ENCODE measurements at places on chromosomes 2 and 18.
A peak's percentile ranks its signal among the peaks of the same experiment; 100 is the strongest.

DNA sequence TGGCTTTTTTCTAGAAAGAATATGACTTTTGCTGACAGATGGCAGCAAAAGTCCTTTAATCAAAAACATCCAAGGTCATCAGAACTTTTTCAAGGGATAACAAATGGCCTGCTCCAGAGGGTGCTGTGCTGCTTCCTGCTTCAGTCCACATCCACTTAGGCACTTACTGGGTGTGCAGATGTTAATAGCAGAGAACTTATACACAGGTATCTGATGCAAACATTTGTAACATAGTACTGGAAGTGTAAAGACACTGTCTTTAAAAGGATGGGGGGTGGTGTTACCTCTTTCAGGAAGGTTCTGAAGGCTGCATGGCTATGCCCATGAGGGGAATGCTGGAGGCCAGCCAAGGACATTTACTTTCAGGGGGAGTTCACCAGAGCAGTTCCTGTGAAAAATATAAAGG, 5.5 kb downstream of the HOXD8 start:
- H3K36me3 ChIP-seq, result no peaks in the 10 kb centered on the region
- no peak for DNase-seq
- no peak overlapping the region for H3K4me3 ChIP-seq
- H3K27me3 ChIP-seq, result peaks cover 58% of the 10 kb centered on the region

DNA sequence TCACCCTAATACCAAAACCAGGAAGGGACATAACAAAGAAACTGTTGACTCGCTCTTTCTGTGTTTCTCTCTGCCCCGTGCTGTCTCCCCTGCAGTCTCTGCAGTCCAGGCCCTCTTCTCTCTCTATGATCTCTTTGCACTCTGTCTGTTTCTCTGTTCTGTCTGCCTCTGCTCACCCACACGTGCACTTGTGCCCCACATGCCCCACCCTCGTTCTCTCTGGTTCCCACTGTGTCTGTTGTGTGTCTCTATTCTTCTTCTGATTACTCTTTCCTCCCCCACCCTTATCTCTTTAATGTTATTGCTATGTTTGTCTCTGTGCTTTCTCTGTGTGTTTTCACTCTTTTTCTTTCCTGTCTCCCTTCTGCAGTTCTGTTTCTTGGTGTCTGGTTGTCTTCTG, 54.0 kb downstream of the NAT8 start:
- H3K4me1 ChIP-seq, result no peaks in the 10 kb centered on the region
- no peak overlapping the region for H3K4me3 ChIP-seq
- H3K36me3 ChIP-seq, result no peaks in the 10 kb centered on the region
- H3K27ac ChIP-seq, result no peak overlapping the region
- DNase-seq, result no peak

DNA sequence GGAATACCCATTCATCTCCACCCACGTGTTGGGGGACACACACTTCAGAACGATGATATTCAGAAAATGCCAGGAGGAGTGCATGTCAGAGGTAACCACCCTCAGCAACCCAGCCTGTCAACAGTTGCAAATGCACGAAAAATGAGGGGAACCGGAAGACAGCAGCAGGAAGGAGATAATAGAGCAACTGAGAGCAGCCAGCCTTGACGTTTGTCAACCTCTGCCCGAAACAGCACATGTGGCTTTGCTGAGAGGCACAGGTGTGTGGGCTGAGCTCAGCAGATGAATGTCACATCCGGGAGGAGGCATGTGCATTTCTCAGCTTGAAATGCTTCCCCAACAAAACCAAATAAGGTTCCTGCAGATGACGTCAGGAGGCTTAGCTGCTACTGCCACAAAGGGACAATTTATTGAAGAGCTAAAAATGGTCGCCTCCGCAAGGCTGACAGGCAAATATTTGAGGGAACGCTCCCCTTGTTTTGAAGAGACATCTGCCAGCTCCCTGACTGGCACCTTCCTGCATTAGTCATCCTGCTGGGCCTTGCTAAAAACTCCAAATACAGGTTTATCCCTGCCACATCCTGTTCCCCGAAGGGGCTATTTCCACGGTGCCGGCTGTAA, 419.0 kb downstream of the NBAS start:
- H3K4me1 ChIP-seq, result peaks cover 10% of the 10 kb centered on the region
- H3K36me3 ChIP-seq, result no peaks in the 10 kb centered on the region
- DNase-seq, result peak; percentile 87
- H3K27me3 ChIP-seq, result peaks cover 4% of the 10 kb centered on the region

DNA sequence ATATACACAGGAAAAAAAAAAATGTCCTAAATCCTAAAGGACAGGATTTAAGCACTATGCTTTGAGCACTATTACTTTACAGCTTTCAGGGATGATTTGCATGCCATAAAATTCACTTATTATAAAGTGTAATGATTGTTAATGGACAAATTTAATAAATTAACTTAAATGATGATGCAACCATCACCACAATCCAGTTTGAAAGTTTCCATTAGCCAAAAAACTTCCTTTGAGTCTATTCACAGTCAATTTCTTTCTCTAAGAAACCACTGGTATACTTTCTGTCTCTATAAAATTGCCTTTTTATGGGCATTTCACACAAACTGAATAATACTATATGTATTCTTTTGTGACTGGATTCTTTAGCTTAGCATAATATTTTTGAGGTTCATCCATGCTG, 111.1 kb upstream of the RIOK3 start:
- H3K27me3 ChIP-seq, result no peaks in the 10 kb centered on the region
- no peaks in the 10 kb centered on the region for H3K36me3 ChIP-seq
- no peak overlapping the region for H3K27ac ChIP-seq
- no peak for DNase-seq
- no peaks in the 10 kb centered on the region for H3K4me1 ChIP-seq

GRCh38 chr2:105718846-105719481, 25.7 kb upstream of the NCK2 start:
- H3K36me3 ChIP-seq, result no peaks in the 10 kb centered on the region
- H3K4me3 ChIP-seq, result no peak overlapping the region
- no peak overlapping the region for H3K27ac ChIP-seq
- H3K4me1 ChIP-seq, result no peaks in the 10 kb centered on the region
- DNase-seq, result no peak

DNA sequence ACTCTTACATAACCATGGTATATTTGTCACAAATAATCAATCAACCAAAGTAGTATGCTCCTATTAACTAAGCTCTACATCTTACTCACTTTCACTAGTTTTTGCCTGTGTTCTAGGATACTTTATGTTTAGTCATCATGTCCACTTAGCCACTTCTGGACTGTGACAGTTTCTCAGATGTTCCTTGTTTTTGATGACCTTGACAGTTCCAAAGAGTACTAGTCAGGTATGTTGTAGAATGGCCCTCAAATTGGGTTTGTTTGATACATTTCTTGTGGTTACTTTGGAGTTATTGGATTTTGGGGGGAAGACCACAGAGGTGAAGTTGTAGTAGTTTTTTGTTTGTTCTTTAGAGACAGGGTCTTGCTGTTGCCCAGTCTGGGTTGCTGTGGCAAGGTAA, 35.5 kb downstream of the BUB1 start:
- H3K4me3 ChIP-seq, result no peak overlapping the region
- DNase-seq, result no peak
- no peak overlapping the region for H3K27ac ChIP-seq
- H3K36me3 ChIP-seq, result no peaks in the 10 kb centered on the region
- no peaks in the 10 kb centered on the region for H3K27me3 ChIP-seq
- no peaks in the 10 kb centered on the region for H3K4me1 ChIP-seq

- no peak overlapping the region for H3K27ac ChIP-seq
- H3K27me3 ChIP-seq, result no peaks in the 10 kb centered on the region
- no peaks in the 10 kb centered on the region for H3K4me1 ChIP-seq
- no peak for DNase-seq
- H3K4me3 ChIP-seq, result no peak overlapping the region
Measured at GRCh38 chr2:99666256-99666655, 176.4 kb upstream of the REV1 start.

DNA sequence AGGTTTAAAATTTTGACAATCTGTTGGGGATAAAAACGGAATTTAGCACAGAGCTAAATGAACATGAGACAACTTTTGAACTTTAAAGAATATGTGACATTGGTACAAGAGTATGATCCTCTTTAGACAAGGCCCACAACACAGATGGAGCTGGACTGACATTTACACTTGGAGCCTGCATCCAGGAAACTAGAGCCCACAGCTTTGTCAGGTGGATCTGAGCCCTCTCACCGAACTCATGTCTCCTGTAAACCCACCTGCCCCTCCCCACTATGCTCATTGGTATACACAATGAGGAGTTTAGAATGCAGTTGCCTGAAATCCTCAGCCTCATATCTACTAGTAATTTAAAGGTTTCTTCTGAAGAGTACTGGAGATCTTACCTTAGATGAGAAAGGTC, 22.1 kb upstream of the ACAA2 start:
- DNase-seq, result no peak
- no peaks in the 10 kb centered on the region for H3K4me1 ChIP-seq
- no peaks in the 10 kb centered on the region for H3K27me3 ChIP-seq
- H3K4me3 ChIP-seq, result no peak overlapping the region
- no peak overlapping the region for H3K27ac ChIP-seq
- no peaks in the 10 kb centered on the region for H3K36me3 ChIP-seq

DNA sequence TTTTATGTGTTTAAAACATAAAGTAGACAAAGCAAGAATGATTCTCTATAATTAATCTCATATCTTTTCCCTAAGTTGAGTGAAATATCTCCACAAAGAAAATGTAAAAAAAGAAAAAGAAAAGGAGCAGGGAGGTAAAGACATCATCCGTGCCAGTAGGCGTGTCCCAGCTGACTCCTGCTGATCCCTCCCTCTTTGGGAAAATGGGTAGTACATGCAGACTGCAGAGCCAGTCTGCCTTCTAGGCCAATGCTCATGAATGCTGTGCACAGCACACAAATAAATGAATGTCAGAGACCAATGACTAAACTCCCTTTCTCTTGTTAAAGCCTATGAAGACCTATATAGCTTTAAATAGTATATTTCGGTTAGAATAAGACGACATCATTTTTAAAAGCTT, 64.7 kb downstream of the RAPH1 start:
- H3K27ac ChIP-seq, result no peak overlapping the region
- H3K4me3 ChIP-seq, result no peak overlapping the region
- no peaks in the 10 kb centered on the region for H3K36me3 ChIP-seq
- DNase-seq, result no peak
- H3K27me3 ChIP-seq, result no peaks in the 10 kb centered on the region
- no peaks in the 10 kb centered on the region for H3K4me1 ChIP-seq

DNA sequence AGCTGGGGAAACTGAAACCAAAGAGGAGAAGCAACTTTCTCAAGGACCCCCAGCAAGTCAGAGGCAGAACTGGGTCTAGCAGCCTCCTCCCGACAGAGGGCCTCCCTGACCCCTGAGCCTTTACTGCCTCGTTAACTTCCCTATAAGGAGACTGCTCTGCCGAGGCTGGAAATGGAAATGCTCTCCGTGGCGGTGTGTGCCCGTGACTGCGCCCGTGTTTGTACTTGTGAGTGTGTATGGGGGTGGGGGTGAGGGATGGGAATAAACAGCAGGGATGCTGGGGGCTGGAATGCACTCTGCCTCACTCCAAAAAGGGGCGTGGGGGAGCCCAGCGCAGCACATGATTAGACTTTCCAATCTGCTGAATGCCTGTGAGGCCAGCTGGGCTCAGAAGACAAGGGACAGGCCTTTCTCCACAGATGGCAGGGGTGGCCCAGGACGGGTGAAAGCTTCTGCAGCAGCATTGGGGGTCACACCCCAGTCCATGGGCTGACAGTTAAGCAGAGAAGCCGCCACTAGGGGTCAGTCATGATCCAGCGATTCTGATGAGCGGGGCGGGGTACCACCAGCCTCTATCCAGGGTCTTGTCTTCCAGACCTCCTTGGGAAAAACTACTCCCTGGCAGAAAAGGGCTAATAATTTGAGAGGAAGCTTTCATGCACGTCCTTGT, 26.8 kb downstream of the MPHOSPH10 start:
- H3K27ac ChIP-seq, result no peak overlapping the region
- H3K36me3 ChIP-seq, result no peaks in the 10 kb centered on the region
- peaks cover 8% of the 10 kb centered on the region for H3K4me1 ChIP-seq
- H3K4me3 ChIP-seq, result no peak overlapping the region

DNA sequence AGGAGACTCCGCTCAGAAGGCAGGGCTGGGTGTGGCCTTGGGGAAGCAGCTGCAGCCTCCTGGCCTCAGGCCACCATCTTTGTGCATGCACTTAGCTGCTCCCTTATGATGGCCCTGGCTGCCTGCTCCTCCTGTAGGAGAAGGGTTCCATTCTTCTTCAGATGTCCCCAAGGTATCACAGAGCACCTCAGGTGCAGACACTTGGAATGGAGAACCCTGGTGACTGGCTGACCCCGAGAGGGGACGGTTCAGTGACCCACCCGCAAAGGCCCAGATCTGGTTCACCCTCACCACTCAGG, 9.6 kb downstream of the GPAT2 start:
- H3K4me1 ChIP-seq, result no peaks in the 10 kb centered on the region
- no peak overlapping the region for H3K27ac ChIP-seq
- no peak for DNase-seq

GRCh38 chr2:177393824-177394593, 1.4 kb downstream of the AGPS start:
- no peak overlapping the region for H3K27ac ChIP-seq
- no peaks in the 10 kb centered on the region for H3K36me3 ChIP-seq
- no peak overlapping the region for H3K4me3 ChIP-seq
- DNase-seq, result no peak
- no peaks in the 10 kb centered on the region for H3K27me3 ChIP-seq
- H3K4me1 ChIP-seq, result peaks cover 18% of the 10 kb centered on the region

- no peak for DNase-seq
- no peak overlapping the region for H3K4me3 ChIP-seq
- H3K27ac ChIP-seq, result no peak overlapping the region
- H3K36me3 ChIP-seq, result no peaks in the 10 kb centered on the region
- no peaks in the 10 kb centered on the region for H3K27me3 ChIP-seq
- H3K4me1 ChIP-seq, result no peaks in the 10 kb centered on the region
Measured at GRCh38 chr18:6878556-6879297, 149.2 kb downstream of the ARHGAP28 start.

DNA sequence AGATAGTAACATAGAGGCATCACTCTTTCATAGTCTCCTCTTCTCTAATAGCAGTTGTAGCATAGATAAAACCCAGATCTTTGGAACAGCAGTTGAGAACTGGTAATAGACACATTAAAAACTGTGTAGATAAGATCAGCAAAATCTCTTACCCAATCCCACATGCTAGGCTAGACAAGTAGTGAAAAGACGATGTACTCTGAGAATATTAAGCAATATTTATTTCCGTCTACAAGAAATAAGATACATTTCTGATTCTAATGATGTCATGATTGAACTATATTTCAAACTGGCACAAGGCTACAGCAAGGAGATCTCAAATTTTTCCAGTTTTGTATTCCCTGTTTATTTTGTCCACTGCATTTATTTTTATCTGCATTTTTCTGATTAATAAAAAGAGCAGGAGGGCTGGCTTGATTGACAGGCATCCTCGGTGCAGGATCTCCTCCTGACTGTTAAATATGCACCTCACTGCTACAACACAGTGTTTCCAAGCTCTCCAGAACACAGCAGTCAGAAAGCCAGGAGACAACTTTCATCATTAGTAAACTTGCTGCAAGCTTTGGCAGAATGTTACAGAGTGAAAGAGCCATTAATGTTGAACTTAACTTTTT, 73.3 kb upstream of the ATIC start:
- H3K36me3 ChIP-seq, result no peaks in the 10 kb centered on the region
- H3K27me3 ChIP-seq, result no peaks in the 10 kb centered on the region
- no peak overlapping the region for H3K27ac ChIP-seq
- no peaks in the 10 kb centered on the region for H3K4me1 ChIP-seq
- DNase-seq, result no peak

GRCh38 chr2:68436270-68436669, 30.8 kb downstream of the FBXO48 start:
- no peaks in the 10 kb centered on the region for H3K4me1 ChIP-seq
- H3K36me3 ChIP-seq, result no peaks in the 10 kb centered on the region
- H3K4me3 ChIP-seq, result no peak overlapping the region
- no peak for DNase-seq
- H3K27me3 ChIP-seq, result no peaks in the 10 kb centered on the region
- H3K27ac ChIP-seq, result no peak overlapping the region

Data from T-cell (primary cell).